ENCODE measurements at places on chromosomes 2 and 18.
A peak's percentile ranks its signal among the peaks of the same experiment; 100 is the strongest.

GRCh38 chr18:42742969-42743368, 372.5 kb downstream of the RIT2 start:
- ATAC-seq = no peak

DNA sequence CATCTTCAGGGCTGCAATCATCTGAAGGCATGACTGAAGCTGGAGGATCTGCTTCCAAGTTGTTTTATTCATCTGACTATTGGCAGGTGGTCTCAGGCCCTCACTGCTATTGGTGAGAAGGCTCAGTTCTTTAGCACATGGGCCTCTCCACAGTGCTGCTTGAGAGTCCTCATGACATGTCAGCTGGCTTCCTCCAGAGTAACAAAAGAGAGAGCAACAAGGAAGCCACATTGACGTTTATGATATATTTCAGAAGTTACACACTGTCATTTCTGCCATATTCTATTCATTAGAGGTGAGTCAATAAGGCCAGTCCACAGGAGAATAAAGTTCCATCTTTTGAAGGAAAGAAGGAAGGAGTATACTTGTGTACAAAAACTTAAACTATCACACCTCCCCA, 7.9 kb upstream of the SIGLEC15 start:
- peak; percentile 45 for ATAC-seq

GRCh38 chr2:148032215-148032614, 11.3 kb downstream of the MBD5 start:
- no peak for ATAC-seq

DNA sequence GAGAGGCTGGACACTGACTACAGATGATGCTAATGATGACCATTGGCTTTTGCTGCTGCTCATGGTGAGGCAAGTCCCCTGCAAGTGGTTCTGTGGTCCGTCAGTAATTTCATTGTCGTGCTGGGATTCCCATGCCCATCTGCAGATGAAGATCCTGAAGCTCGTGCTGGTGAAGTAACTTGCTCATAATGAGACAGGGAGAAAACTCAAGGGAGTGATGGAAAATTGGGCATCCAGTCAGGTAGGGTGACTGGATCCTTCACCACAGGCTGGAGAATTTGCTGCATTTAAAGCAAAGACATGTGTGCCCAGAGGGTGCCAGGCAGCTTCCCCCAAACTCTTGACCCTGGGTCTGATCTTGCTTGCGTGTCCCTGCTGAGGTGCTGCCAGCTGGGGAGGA, 125.6 kb downstream of the TSN start:
- no peak for ATAC-seq

DNA sequence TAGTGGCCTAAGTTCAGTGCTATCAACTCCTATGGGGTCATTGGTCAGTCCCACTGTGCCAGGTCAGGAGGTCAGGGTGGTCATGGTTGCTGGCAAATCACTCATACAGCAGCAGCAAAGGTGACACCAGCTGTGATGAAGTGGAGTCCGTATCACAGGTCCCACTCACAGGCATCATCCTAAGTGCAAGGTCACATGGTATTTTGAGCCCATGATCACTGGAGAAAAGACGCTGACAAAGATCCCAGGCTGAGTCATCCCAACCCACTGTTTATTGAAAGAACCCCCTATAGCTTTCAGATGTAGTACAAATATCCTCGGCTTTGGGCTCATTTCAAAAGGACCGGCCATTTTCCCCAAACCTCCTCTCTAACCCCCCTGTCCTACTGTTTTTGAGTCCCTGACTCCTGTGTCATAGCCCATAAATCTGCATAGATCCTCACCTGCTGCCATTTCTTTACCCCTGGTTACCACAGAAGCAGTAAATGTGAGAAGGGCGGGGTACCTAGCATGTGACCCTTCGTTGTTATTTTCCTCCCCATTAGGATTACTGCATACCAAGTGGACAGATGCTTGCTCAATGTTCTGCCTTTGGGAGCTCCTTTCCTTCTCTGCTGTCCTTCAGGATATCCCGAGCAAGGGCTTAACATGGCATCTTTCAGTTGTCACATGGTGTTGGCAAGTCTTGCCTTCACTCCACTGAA, 107.7 kb downstream of the COL6A3 start:
- ATAC-seq = no peak

GRCh38 chr18:79875931-79876461, 75.5 kb downstream of the SLC66A2 start:
- ATAC-seq = no peak

DNA sequence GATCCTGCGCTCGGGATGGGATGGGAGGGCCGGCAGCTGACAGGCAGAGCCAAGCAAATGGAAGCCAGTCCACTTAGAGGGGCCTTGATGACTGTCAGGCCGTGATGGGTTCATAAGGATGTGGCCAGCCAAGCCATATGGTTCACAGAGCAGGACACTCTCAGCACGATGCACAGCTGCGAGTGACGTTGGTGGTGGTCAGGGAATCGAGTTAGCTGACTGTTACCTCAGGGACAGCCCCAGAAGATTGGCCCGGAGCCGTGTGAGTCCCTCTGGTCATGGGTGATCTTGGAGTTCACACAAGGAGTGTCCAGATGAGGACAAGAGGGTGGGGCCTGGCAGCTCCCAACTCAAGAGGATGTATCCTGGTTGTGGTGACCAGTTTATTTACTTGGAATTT, 70.2 kb downstream of the TPGS2 start:
- ATAC-seq = no peak

DNA sequence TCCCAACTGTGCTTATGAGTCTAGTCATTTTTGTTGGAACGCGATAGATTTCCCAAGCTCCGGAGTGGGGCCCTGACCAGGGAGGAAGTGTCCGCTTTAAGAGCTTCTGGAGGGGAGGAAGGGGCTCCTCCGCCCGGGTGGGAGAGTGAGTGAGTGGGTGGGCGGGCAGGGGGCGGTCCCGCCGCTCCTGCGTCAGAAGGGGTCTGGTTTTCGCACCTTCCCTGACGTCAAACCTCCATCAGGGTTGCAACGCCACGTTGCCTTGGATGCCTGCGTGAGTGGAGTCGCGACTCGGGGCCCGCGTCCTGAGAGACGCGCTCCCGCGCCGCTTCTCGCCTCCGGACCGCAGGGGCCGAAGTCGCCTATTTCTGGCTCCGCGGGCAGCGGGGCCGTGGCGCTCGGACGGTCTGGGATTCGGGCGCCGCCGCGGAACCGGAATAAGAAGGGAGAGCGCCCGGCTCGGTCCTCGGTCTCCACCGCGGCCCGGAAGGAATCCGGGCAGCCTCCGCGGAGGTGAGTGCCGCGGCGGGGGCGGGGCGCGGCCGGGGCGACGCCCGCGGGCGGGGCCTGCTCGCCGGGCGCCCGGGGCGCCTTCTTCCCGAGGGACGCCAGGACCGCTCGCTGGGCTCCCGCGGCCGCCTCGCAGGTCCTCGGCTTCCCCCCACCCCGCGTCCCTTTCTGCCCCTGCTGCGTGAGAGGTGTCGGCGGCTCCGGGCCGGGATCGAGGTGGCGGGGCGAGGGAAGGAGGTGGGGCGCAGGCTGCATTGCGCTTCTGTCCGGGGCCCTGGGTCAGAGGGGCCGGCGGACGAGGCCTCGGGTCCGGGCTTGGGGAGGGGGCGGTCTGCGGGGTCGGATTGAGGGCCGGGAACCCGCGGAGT, at the start of gene ZDBF2:
ZDBF2 (plus strand) TSS at position 230 of the 878 bp plus-strand sequence. CDS start 7,187 bp downstream, outside the sequence.
- ATAC-seq = peak; percentile 90

GRCh38 chr2:207993151-207993763, 32.1 kb downstream of the PLEKHM3 start:
- ATAC-seq = no peak

- ATAC-seq = no peak
Observed at GRCh38 chr2:132697556-132698205, 27.7 kb upstream of the LYPD1 start.

- ATAC-seq = no peak
Observed at GRCh38 chr2:234116010-234116409, 65.5 kb downstream of the SPP2 start.

- ATAC-seq = no peak
Observed at GRCh38 chr2:151181524-151181923, 80.1 kb downstream of the RBM43 start.

DNA sequence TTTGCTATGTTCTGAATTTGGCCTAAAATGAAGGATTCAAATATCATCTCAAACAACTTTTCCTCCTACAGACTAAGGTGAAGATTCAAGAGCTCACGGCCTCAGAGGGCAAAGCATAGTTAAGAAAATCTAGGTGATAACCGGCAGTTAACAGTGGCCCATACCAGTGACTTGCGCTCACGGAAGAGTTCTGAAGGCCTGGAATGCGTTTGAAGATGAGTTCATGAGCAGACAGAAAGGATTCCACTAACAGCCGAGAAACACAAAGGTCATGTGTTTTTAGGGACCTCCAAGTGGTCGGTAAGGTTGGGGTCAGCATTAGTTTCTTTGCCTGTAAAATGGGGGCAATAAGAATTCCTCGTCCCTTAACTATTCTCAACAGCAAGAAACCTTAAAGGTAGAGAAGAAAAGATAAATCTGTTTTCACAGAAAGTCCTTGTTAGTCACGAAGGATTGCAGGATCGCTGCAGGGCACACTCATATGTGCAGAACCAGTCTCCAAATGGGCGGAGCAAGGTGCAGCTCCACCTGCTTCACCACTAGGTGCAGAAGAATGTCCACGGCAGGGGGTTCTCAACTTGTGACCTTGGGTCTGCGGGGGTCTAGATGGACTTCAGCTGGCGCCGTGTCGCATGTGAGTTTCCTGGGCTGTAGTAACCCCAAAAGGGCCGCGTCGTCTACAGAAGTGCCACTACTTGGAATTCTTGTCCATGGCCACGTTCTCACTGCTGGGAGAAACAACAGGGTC, 708 bp upstream of the RPIA start:
- peak; percentile 47 for ATAC-seq

DNA sequence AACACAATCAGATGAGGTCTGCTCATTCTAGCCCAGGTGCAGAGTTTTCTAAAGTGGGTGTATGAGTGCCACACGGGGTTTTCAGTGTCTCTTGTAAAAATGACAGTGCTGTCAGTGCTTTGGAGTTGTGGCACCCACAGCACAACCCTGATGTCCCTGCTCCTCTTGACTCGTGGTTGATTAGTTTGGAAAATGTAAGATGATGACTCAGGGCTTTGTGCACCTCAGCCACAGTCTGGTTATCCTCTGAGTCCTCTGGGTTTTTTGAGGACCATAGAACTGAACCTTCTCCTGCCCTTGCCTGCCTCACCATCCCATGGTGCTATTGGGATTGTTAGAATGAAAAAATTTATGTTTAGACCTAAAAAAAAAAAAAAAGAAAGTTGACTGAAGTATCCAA, 105.6 kb downstream of the MYO1B start:
- ATAC-seq = no peak

- no peak for ATAC-seq
Observed at GRCh38 chr2:68749345-68749744, 14.7 kb downstream of the ARHGAP25 start.

DNA sequence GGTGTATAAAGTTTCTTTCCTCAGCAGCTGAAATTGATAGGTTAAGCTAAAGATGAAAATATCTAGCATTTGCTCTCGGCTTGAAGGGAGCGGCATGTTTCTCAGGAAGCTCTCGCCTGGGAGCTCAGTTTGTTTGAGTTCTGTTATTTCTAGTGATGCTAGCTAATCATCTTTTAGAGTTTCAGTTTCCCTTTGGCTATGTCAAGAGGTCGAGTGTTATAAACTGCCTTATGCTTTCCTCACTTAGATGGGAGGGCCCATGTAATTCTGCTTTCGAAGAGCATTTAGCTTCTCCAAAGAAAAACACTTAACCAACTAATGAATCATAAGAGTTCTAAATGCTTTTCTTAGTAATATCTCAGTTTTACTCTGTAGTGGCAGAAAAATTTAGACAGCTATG, 33.6 kb downstream of the PLCL1 start:
- peak; percentile 50 for ATAC-seq

- no peak for ATAC-seq
Observed at GRCh38 chr18:62329691-62330454, 4.8 kb downstream of the TNFRSF11A start.

DNA sequence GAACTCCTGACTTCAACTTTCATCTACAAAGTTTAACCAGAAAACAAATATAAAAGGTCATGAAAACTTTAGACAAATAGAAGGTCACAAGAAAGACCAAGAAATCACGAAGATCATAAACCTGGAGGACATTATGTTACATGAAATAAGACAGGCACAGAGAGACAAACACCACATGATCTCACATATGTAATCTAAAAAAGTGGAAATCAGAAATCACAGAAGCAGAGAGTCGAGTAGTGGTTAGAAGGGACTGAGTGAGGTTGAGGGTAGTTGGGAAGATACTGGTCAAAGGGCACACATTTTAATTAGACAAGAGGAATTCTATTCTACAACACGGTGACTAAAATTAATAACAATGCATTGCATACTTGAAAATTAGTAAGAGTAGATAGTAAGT, 1.4 kb downstream of the GCFC2 start:
- no peak for ATAC-seq

- no peak for ATAC-seq
Observed at GRCh38 chr18:12721495-12722275, 18.8 kb downstream of the PSMG2 start.

DNA sequence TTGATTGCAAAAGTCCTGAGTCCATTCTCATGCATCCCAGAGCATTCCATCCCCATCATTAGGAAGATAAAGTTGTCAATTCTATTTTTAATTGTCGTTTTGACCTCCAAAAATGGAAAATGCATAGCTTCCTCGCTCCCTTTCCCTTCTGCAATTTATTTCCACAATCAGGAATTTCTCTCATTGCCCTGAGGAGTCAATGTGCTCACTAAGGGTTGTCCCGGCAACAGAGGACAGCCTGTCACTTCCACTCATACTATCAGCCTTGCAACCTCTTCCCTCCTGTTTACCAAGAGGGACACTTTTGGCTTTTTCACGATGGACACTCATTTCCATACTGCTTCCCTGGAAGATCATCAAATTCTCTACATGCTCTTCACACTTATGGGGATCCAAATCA, 164.8 kb downstream of the MYO5B start:
- no peak for ATAC-seq

GRCh38 chr2:202910698-202911097, 775 bp downstream of the WDR12 start:
- ATAC-seq = no peak

DNA sequence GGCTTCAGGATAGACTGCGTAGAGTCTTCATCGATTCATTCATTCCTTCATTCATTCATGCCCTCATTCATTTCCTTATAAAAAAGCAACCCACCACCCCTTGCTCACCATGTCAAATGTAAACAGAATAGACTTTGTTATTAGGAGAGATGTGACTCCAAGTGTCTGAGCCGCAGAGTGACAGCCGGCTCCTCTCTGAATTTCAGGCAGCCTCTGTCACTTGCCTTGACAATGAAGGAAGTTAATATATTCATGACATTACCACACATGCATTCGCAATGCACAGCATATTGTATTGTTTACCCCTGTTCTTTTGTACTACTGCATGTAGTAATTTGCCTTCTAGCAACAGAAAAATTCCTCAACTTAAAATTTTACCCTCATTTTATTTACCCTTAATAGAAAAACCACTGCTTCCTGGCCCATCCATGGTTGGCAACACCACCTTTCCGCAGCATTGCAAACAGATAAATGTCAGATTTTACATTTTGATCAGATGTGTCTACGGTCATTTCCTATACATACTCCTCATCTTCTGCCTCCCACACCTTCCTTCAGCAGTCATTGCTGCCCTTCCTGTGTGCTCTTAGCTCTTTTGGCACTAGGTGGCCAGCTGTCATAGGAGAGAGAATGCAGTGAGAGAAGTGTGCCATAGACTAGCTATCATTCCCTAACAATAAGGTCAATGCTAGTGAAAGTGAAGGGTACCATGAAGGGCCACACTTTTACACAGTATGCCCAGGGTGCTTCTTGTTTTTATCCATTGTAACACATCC, 1090.8 kb downstream of the BCL11A start:
- no peak for ATAC-seq

- ATAC-seq = no peak
Observed at GRCh38 chr2:122999258-122999657, 1025.8 kb upstream of the CNTNAP5 start.

All from stimulated activated memory B cell treated with anti-CD40 and anti-IgM and Interleukin-4, amounts not matched to agents 10 μg/mL and 1 μg/mL and 100 μg/mL, for 72 hours (primary cell).